ENCODE measurements at places on chromosomes 5 and 9.

- DNase-seq: no peak
Measured at GRCh38 chr5:39730699-39731098, 305.9 kb upstream of the DAB2 start.

DNA sequence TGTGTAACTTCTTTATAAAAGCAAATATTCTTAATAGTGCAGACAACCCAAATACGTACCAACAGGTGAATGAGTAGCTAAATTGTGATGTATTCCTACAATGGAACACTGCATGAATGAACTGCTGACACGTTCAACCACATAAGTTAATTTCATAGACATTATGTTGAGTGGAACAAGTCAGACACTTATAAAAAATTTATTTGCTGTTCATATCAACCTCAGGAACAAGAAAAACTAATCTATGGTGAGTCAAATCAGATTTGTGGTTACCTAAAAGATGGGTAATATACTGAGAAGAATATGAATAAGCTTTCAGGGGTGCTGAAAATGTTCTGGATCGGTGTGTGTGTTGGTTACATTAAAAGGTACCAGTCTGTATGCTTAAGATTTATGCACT lies 35.7 kb downstream of the INVS start:
- no peak for DNase-seq

GRCh38 chr5:169838688-169839087 lies 141.6 kb downstream of the INSYN2B start:
- DNase-seq: peak; percentile 81

GRCh38 chr5:176529741-176530141 lies 7.5 kb downstream of the RNF44 start:
- DNase-seq: peak; percentile 81

DNA sequence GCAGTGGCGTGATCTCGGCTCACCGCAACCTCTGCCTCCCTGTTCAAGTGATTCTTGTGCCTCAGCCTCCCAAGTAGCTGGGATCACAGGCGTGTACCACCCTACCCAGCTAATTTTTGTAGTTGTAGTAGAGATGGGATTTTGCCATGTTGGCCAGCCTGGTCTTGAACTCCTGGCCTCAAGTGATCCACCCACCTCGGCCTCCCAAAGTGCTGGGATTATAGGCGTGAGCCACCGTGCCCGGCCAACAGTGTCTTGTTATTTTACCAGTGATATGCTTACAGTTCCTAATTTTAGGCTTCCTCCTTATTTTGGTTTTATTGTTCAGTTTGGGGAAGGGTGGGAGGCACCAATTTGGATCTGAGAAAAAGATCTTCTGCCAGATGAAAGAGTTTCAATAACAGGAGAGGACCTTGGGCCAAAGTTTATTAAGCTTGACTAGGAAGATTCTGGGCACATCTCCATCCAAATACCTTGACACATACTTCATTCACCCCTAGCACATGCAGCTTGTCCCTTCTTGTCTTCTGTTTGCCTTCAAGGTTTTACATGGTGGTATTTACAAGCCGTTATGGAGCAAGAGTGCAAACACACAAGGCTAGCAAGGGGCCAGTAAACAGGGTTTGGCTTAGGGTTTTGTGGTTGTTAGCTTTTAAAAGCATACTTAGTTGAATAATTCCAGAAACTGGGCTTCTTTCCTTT lies 168.1 kb upstream of the DMRT1 start:
- DNase-seq: no peak

GRCh38 chr9:132679946-132680625 lies 9.8 kb downstream of the GTF3C4 start:
- DNase-seq: peak; percentile 59

GRCh38 chr5:147690595-147690994 lies 91.9 kb downstream of the JAKMIP2 start:
- no peak for DNase-seq

GRCh38 chr5:15741591-15741990 lies 241.6 kb downstream of the FBXL7 start:
- no peak for DNase-seq

DNA sequence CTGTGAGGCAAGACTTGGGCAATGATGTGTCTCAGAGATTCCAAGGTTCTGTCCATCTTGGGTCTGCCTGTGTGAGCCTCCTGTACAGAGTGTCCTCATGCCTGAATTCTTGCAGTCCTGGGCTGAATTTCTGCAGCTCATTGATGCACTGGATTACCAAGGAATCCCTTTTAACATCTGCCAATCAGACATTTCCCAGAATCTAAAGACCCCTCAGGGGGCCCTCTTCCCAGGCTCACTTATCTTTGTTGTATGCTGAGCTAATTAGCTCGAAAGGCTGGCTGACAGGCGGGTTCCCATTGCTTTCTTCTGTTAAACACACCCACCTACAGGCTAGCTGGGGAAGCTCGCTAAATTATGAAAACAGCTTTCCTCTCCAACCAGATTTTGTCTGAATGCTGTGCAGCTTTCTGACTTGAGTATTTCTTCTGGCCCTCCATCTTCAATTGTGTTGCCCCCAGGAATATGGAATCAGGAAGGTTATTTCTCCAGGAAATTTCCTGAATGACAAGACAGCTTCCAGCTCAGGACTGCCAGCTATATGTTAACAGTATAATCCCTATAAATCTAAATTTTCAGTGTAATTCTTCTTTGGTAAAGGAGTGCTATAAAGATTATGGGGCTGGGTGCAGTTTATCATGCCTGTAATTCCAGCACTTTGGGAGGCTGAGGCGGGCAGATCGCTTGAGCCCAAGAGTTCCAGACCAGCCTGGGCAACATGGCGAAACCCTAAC lies at the start of gene LIX1:
TSS of gene LIX1 (minus strand) at position 91 of the 734 bp plus-strand sequence. CDS start at position 56, 35 bp downstream.
- no peak for DNase-seq

DNA sequence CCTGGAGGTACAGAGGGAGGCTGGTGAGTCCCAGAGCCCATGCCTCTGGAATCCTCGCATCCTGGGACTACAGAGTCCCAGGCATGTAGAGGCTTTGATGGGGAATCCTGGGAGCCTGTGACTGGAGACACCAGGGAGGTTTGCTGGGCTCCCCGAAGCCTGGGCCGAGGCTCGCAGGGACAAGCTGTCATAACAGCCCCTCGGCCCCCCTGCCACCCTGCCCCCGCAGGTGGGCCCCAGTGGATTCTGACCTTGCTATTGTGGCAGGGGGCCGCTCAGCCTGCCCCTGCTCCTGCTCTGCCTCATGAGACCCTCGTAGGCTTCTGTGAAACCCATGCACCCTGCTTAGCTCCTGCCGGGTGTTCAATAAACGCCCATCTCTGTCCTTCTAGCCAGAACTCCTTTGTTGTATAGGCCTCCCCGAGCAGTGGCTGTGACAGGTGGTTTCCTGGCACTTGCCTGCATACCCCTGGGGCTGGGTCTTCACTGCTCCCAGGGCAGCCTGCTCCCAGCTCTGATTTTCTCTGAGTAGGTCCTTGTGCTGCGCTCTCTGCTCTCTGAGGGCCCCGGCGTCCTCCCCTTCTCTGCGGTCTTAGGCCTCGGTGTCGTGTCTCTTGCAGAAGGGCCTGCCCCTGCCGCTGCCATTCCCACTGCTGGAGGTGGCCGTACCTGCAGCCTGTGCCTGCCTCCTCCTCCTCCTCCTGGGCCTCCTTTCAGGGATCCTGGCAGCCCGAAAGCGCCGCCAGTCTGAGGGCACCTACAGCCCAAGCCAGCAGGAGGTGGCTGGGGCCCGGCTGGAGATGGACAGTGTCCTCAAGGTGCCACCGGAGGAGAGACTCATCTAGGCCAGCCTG lies 20.4 kb downstream of the CRB2 start:
- no peak for DNase-seq

GRCh38 chr5:153617190-153617589 lies 126.7 kb downstream of the GRIA1 start:
- DNase-seq: no peak

DNA sequence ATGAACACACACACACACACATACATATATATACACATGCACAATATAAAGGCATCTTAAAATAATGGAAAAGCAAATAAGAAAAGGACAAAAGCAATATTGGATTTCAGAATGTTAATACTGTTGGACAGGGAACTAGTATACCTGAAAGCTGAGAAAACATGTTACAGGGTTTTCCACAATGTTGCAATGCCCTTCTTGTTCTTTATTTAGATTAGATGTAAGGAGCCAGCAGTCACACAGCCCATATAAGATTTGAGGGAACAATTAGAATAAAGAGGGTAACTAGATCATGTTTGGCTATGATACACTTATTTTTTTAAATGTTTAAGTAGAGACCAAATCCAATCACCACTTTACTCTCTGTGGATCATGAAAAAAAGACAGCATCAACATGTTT lies 61.7 kb downstream of the SH3TC2 start:
- DNase-seq: no peak

- DNase-seq: peak; percentile 57
Measured at GRCh38 chr5:39211773-39212172, 7.6 kb downstream of the FYB1 start.

GRCh38 chr5:55471468-55471867 lies 63.3 kb downstream of the PLPP1 start:
- DNase-seq: no peak

DNA sequence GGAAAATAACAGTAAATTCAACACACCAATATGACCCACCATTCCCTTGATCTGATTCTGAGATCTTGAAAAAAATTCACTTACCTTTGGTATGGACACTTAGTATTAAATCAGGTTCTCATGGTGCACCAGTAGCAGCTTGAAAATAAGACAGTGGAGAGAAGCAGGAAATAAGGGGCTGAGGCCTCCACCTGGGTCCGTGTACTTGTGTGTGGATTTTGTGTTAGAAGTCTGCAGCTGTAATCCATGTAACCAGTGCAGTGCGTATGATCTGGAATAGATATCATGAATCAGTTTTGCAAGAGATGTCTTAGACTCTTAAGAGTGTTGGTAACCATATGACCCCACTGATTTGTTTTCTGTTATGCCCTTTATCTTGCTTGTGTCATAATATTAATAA lies 107.1 kb downstream of the FBXL7 start:
- DNase-seq: no peak

- no peak for DNase-seq
Measured at GRCh38 chr5:153565822-153566221, 75.4 kb downstream of the GRIA1 start.

GRCh38 chr5:142461028-142461590 lies 136.3 kb upstream of the SPRY4 start:
- DNase-seq: no peak

DNA sequence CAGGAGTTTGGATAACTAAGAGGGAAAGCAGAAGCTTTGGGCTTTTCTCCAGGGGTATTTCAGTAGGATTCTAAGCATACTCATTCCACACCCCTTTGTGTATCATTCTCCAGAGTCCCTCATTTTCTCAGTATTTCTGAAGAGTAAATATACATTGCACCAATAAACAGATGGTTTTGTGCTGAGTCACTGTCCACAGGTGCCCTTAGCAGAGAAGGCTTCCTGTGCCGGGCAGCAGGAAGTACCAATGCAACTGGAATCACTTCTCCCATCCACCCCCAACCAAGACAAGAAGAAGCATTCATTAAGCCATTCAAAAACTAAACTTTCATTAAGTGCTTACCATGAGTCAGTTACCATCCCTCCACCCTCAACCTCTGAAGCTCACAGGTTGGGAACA lies 3.6 kb upstream of the CCNJL start:
- no peak for DNase-seq

- no peak for DNase-seq
Measured at GRCh38 chr5:145829708-145830361, 5.3 kb downstream of the PRELID2 start.

DNA sequence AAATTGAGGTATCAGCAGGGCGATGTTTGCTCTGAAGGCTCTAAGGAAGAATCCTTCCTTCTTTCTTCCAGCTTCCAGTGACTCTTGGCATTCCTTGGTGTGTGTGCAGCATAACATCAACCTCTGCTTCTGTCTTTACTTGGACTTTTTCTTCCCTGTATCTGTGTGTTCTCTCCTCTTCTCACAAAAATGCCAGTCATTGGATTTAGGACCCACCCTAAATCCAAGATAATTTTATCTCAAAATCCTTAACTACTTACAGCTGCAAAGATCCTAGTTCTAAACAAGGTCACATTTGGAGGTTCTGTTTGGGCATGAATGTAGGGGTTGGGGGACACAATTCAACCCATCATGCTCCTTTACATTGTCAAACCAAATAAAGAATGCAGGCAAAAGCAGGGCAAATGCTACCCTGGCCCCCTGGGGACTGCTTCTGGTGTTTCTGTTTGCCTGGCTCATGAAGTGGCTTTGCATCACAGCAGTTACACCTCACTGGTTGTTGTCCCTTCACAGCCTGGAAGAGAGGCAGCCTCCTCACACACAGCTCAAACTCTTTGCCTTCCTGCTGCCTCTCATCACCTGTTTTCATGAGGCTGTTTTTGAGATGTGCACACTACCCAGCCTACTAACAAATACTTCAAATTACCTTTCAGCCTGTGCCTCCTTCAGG lies 64.8 kb upstream of the PLCXD3 start:
- DNase-seq: no peak

DNA sequence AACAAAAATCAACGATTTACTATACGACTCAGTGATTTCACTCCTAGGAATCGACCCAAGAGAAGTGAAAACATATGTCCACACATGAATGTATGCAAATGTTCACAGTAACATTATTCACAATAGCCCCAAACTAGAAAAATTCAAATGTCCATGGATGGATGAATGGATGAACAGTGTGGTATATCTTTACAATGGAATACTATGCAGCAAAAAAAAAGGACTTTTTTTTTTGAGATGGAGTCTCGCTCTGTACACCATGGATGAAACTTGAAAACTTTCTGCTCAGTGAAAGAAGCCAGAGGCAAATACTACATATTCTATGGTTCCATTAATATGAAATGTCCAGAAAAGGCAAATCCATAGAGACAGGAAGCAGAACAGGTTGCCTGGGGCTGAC lies 233.8 kb downstream of the ROR2 start:
- no peak for DNase-seq

GRCh38 chr5:176788091-176788490 lies 22.3 kb upstream of the UNC5A start:
- no peak for DNase-seq

DNA sequence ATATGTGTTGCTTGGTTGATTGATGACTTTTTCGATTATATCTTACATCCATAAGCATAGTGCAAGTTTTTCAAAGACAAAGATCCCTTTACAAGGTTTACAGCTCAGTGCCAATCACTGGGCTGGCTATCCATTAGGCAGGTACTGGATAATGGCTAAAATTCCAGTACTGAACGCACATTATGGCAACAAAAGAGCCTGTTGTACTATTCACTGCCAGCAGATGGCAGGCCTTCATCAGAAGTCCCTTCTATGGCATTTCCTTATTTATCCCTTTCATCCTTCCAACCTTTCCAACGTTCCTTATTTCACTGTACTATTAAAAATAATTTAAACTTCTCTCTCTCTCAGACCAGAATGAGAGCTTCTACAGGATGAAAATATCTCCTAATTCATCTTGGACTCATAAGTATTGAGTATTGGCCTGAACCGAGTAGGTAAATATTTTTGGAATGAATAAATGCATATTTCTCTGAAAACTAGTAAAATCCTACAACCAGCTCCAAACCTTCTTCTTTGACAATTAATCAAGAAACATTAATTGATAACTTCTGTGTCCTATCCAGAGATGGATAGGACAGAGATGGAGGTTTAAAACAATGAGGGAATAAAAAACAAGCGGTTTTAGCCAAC lies 6.7 kb upstream of the WNT8A start:
- DNase-seq: peak; percentile 26

Data from T-helper 2 cell (primary cell).